HAP-1 (cell line): ENCODE measurements at places on chromosomes 2 and 18.

DNA sequence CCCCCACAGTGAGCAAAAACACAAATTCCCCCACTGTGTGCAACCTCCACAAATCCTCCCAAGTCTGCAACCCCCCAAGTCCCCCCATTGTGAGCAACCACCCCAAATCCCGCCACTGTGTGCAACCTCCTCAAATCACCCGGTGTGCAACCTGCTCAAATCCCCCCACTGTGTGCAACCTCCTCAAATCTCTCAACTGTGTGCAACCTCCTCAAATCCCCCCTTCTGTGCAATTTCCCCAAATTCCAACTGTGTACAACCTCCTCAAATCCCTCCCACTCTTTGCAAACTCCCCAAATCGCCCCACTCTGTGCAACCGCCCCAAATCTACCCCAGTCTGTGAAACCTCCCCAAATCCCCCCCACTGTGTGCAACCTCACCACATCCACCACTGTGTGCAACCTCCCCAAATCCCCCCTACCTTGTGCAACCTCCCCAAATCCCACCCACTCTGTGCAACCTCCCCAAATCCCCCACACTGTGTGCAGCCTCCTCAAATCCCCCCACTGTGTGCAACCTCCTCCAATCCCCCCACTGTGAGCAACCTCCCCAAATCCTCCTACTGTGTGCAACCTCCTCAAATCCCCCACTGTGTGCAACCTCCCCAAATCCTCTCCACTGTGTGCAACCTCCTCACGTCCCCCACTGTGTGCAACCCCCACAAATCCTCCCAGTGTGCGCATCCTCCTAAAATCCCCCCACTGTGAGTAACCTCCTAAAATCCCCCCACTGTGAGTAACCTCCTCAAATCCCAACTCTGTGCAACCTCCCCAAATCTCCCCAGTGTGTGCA lies 115.2 kb downstream of the TPO start:
- no peak for DNase-seq

- DNase-seq: no peak
Observed at GRCh38 chr2:8215159-8215863, 466.5 kb upstream of the ID2 start.

DNA sequence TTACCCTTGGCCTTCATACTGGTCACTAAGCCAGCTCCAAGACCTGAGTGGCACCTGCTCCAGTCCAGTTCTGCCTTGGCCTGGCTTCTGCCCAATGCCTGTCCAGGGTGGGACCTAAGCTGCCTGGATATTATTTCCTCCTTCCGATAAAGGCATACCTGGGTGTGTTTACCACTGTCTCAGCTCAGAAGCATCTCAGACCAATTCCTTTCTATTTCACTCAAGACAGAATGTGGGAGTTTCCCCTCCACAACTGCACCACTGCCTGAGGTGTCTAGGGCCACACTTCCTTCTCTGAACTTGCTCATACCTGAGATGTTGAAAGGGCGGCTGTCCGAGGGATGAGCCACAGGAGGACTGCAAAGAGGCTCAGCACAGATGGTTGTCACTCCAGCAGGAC lies 18.4 kb upstream of the CAB39 start:
- DNase-seq: no peak

- DNase-seq: no peak
Observed at GRCh38 chr2:54814389-54815147, 91.1 kb downstream of the EML6 start.

DNA sequence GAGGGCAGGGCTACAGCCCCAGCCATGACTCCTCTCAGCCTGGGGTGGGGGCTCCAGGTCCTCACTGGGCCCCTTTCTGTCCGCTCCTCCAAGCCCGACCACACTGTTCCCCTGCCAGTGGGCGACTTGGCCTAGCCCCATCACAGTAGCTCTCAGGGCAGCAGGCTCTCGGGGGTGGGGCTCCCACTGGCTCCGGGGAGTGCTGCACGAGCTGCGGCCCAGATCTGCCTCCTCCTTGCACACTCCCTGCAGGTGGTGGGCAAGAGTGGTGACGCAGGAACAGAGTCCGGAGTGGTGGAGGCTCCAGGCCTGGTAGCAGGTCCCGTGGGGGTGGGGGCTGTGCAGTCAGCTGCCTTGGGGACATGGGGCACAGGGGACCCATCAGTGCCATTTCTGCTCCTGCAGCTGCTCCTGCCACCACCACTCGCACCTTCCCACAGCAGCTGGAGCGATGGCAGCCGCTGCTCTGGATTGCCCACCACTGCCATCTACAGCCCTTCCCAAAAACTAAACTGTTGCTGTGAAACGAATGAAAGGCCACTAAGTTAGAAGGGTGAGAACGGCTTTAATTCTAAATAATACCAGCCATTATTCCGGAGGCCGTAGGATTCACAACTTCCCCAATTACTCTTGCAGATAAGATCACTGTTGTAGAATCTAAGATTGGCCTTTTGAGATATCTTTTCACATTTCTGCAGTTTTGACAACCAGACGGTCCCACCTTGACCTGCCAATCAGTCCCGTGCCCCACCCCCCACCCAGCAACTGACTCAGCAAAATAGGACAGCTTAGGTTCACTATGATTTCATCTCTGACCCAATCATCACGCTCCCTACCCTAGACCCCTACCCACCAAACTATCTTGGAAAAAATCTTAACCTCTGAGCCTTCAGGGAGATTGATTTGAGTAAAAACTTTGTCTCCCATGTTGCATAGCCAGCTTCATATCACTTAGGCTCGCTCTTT lies 530.2 kb downstream of the DCC start:
- no peak for DNase-seq

DNA sequence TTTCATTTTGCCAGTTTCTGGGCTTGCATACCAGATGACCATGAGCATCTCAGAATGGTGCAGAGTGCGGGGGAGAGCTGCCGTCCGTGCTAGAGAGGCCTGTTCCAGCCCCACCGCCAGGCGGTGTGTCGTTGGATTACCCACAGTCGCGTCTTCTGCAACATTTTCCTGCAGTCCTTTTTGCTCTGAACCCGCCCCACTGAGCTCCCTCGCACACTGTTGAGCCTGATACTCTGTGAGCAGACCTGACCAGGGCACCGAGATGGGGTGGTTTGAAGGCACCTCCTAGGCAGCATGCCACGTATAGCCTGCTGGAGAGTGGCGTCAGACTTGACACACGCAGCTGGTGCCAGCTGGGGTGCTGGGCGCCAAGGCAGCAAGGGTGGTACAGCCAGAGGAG lies 18.1 kb downstream of the PPP1R7 start:
- no peak for DNase-seq

DNA sequence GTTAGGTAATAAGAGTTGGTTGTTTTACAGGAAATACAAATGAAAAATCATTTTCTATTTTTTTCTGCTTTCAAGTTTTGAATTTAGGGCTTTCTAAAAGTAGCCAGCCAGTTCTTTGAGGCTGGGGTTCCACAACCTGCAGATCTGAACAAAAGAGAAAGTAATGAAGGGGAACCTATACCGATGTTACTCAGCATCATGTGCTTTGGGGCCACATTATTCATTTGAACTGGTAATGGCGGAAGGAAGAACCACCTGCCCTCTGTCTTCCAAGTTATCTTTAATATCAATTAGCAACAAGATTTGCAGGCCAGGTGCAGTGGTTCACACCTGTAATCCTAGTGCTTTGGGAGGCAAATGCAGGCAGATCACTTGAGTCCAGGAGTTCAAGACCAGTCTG lies 12.9 kb upstream of the MRO start:
- no peak for DNase-seq

GRCh38 chr2:2735041-2735440 lies 404.0 kb upstream of the MYT1L start:
- DNase-seq: no peak

DNA sequence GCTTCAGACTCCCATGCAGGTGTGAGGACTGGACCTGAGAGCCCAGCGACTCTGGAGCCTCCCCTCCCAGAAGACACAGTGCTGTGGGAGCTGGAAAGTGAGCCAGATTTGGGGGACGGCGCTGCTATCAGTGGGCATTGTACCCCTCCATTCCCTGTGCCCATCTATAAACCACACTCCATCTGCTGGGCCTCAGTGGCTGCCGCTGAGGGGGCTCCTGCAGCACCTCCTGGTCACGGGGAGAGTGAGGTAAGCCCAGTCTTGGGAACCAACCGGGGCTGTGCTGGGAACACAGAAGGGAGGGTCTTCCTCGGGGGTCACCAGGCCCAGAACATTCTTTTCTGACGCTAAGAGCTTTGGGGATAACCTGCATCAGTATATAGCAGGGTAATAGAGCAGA lies 9.5 kb downstream of the PSD4 start:
- DNase-seq: no peak

DNA sequence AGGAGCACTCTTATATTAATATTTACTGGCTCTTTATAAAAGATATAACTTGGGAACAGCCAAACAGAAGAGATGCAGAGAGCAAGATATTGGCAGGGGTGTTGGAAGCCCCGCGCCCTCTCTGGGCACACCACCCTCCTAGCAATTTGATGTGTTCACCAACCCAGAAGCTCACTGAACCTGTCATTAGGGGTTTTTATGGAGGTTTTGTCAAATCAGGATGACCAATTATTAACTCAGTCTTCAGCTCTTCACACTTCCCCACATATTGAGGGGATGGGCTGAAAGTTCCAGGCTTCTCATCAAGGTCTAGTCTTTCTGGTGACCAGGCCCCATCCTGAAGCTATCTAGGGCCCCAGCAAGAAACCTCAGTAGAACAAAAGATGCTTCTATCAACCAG lies 10.9 kb upstream of the INO80D start:
- no peak for DNase-seq

DNA sequence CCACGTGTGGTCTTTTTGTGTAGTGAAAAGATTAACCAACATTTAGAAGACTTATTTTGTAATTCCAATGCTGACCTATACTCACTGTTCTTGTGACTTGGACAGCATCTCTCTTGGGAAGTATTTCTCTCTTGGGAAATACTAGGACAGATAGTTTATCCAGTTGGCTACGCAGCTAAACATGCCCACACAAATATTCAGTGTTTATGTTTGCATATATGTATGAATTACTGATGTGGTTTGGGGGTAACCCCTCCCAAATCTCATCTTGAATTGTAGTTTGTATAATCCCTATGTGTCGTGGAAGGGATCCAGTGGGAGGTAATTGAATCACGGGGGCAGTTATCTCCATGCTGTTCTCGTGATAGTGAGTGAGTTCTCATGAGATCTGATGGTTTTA lies 2062.3 kb upstream of the CELF4 start:
- no peak for DNase-seq

DNA sequence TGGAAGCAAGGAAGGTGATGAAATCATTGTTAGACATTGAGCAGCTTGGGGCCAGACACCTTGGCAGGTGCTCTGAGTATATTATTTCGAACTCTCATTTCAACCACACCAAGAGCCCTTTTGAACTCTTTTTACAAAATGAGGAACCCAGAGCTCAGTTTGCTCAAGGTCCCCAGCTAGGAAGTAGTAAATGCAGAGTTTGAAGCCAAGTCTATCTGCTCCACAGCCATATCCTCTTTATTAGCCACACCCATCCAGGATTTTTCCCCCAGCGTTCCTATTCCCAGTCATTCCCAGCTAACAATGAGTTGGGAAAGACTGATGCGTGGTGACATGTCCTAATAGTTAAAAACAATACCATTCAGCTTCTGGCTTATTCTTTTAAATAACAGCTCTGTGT lies 40.2 kb downstream of the SEMA4F start:
- no peak for DNase-seq

DNA sequence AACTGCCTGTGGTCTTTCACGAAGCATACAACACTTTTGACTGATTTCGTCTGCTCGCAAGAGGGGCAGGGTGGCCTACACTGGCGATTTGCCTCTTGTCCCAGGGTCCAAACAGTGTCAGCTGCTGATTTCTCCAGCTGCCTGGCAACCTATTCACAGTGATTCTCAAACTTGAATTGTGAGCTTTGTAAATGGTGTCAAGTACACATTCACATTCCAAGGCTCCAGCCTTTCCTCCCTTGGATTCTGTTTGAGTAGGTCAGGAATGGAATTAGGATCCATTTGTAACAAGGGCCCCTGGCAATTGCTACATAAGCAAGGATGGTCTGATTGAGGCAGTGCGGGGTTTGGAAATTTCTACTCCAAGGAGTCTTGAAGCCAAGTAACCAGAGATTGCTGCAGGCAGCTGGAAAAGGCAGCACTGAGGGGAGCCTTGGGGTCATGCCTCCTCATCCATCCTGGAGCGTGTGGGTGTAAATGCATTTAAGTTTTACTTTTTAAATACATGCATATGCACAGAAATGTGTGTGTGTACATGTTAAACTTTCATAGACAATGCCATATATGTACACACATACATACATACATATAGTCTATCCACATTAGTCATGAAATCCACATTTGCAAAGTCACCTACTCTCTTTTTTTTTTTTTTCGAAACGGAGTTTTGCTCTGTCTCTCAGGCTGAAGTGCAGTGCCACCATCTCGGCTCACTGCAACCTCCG lies 86.8 kb upstream of the UXS1 start:
- DNase-seq: no peak

DNA sequence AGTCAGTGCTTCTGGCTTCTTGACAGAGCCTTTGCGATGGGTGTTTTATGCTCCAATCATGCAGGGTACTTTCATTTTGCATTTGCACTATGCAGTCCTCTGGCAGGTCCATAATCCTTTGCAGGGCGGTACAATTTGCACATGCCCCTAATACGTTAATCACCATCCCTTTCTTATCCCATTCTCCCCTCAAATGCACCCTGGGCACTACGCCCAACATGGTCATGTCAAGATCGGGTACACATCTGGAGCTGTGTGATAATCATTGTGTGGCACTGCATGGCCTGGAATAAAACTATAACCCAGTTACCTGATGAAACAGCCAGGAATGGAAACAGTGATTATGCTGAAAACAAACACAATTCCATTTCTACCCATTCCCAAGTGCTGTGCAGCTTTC lies 27.7 kb downstream of the LOXHD1 start:
- DNase-seq: no peak

DNA sequence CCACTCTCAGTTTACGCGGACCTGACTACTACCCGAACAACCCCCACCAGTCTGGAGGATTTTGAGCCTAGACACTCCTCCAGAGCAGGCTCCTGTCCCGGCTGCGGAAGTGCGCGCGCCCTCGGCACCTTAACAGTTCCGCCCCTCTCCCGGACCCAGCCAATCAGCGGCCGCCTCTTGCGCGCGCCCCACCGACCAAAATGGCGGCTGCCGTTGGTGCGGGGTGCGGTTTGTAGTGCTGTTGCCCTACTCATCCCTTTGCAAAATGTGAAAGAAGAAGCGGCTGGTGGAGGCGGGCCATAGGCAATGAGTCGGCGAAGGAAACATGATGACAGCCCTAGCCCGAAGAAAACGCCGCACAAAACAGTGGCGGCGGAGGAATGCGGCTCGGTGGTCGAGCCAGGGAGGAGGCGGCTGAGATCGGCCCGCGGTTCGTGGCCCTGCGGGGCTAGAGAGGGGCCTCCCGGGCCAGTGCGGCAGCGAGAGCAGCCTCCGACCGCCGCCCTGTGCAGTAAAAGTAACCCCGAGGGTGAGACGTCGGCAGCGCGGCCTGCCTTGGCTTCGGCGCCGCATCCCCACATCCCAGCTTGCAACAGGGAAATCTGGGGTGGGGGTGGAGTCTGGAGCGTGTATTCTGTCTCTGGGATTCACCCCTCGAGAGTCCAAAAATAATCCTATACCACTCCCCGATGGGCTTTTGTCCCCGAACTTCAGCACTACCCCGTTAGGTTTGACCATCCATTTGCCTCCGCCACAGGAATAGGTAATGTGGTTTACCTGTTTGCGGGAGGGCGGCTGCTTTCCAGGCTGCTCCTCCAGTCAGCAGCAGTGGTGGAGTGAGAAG lies at the start of gene ETAA1:
TSS of gene ETAA1 (plus strand) at position 191 of the 844 bp plus-strand sequence. CDS start at position 307, 116 bp downstream.
- peak; percentile 94 for DNase-seq

- no peak for DNase-seq
Observed at GRCh38 chr2:18268400-18268799, 292.1 kb downstream of the RDH14 start.

- no peak for DNase-seq
Observed at GRCh38 chr2:224562831-224563230, 22.3 kb downstream of the CUL3 start.
